ENCODE measurements at places on chromosomes 4 and X.

GRCh38 chr4:89371614-89372013 lies 64.0 kb upstream of the GPRIN3 start:
- DNase-seq: no peak

- no peak for DNase-seq
These were observed 44.7 kb downstream of the MAGEB17 start for GRCh38 chrX:16212024-16212423.

- no peak for DNase-seq
These were observed 50.9 kb downstream of the TSPAN7 start for GRCh38 chrX:38612281-38612680.

DNA sequence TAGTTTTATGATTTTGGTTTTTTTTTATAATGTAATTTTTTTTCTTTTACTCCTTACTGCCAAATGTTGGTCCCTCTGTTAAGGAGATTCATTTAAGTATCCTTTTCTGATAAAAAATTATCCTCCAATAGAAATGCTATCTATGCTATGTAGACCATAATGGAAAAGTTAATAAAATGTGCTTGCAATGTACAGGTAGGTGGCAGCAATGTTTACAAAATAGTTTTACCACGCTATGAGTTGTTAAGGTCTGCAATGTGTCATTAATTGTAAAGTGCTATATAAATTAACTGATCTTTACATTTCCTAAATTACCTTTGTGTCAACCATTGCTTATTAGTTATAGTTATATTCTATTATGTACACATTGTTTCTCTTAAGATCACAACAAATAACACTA lies 3.8 kb upstream of the CENPC start:
- no peak for DNase-seq

- no peak for DNase-seq
These were observed 107.6 kb upstream of the PACRGL start for GRCh38 chr4:20592663-20593062.

DNA sequence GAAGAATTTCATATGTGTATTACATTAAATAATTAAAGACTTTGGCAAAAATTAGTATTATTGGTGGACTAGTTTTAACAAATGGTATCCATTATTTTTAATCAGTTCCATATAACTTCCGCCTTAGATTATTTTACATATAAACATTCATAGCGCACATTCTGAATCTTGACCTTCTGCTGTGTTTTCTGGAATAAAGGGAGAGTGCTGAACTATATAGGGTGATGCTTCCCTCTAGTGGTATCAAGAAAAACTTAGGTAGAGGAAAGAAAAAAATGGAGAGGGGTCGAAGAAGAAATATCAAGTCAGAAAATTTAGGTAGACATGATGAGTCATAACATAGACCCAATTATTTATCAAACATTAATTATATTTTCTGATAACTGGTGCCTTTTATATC lies 155.6 kb upstream of the PACRGL start:
- no peak for DNase-seq

- no peak for DNase-seq
These were observed 31.9 kb downstream of the APLN start for GRCh38 chrX:129622757-129623301.

DNA sequence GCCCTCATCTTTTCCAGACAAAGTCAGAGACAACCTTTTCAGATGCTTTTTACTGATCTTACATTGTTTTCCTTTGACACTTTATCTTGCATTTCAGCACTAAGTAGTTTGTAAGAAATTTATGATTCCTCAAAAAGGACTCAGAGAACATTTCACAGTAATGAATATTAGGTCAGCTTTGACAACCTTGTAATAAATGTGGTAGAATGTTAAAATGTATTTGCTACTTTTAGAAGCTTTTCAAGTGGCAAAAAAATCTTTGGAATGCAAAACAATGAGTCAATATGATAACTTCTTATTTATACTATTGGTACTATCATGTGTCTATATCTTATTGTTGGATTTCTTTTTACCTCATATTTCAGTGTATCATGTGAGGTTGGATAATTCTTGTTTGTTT lies 146.2 kb upstream of the FAT4 start:
- no peak for DNase-seq

DNA sequence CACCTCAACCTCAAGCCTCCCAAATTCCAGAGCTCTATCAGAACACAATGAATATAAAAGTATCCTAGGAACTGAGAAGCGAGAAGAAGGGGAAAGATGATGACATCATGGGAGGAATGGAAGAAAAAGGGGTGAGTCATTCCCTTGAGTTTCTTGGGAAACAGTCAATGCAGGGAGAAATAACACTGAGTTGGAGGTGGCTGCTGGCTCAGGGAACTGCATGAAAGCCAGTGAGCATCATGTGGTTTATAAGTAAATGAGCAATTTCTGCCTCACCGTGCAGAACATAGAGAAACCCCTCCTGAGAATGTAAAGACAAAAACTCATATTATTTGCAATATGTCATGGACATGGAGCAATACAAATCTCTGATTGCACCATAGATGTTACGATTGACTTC lies 73.3 kb downstream of the SHOX start:
- DNase-seq: no peak

GRCh38 chrX:133921764-133922389 lies 63.5 kb downstream of the GPC3 start:
- no peak for DNase-seq

GRCh38 chrX:23815376-23815775 lies 32.4 kb downstream of the SAT1 start:
- DNase-seq: no peak

- no peak for DNase-seq
These were observed 131.5 kb downstream of the GABRA2 start for GRCh38 chr4:46258431-46258830.
